Upper lobe of right lung (tissue), 1 donor: ENCODE measurements at places on chromosomes 11 and 22.
A peak's percentile ranks its signal among the peaks of the same experiment; 100 is the strongest.

GRCh38 chr22:19937616-19938473, 3.7 kb upstream of the COMT start:
- peak; percentile 64 for DNase-seq

- peak; percentile 72 for DNase-seq
These were observed 16.2 kb downstream of the ATG13 start for GRCh38 chr11:46633291-46634217.

GRCh38 chr22:24953384-24954113, 1.0 kb downstream of the KIAA1671 start:
- peak; percentile 74 for DNase-seq

- DNase-seq: no peak
These were observed 11.0 kb upstream of the CACNA1I start for GRCh38 chr22:39559456-39560105.

- DNase-seq: no peak
These were observed 35.3 kb downstream of the MMP13 start for GRCh38 chr11:102920118-102920684.

GRCh38 chr11:60493454-60493853, 876 bp downstream of the MS4A12 start:
- no peak for DNase-seq

- DNase-seq: no peak
These were observed 35.1 kb upstream of the NAV2 start for GRCh38 chr11:19677381-19678080.

DNA sequence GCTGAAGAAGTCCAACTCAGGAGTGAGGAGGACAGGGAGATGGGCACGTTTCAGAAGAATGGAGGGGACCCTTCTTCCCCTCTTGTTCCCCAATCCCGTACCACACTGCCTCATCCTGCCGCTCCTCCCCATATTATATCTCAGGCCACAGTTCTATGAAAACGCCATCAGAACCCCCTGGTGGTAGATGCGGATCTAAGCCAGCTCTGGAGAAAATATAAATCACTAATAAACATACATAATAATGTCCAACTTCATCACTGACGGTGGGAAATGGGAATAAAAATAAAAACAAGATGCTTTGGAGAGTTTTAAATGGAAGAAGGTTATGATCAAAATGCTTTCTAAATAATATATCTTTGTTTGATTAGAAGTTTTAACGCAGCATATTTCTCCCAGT, 400.3 kb downstream of the CADM1 start:
- no peak for DNase-seq

DNA sequence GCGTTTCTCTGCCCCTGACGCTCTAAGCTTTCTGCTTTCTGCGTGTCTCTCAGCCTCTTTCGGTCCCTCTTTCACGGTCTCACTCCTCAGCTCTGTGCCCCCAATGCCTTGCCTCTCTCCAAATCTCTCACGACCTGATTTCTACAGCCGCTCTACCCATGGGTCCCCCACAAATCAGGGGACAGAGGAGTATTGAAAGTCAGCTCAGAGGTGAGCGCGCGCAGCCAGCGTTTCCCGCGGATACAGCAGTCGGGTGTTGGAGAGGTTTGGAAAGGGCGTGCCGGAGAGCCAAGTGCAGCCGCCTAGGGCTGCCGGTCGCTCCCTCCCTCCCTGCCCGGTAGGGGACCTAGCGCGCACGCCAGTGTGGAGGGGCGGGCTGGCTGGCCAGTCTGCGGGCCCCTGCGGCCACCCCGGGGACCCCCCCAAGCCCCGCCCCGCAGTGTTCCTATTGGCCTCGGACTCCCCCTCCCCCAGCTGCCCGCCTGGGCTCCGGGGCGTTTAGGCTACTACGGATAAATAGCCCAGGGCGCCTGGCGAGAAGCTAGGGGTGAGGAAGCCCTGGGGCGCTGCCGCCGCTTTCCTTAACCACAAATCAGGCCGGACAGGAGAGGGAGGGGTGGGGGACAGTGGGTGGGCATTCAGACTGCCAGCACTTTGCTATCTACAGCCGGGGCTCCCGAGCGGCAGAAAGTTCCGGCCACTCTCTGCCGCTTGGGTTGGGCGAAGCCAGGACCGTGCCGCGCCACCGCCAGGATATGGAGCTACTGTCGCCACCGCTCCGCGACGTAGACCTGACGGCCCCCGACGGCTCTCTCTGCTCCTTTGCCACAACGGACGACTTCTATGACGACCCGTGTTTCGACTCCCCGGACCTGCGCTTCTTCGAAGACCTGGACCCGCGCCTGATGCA, at the start of gene MYOD1:
Gene MYOD1, plus strand, starts transcription at position 544 of the 910 bp plus-strand sequence. Its CDS starts 212 bp downstream, at position 756.
- DNase-seq: no peak

- DNase-seq: peak; percentile 85
These were observed 90.3 kb upstream of the PITPNB start for GRCh38 chr22:28009272-28009827.

DNA sequence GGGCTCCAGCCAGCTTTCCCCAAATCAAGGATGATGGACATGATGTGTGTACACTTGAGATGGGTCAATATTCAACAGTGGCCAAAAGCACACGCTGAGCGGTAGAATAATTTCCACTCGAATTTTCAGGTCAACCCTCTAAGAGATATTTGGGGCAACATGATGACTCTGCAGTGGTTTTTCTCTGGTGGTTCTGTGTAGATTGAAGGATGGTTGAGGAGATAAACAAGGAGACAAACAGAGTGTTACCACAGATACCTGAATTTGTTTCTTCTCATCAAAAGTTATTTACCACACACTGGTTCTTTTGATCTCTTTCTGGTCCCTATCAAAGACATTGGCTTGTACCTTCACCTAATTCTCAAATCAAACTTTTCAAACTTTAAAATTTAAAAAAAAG, 242.0 kb downstream of the ETS1 start:
- DNase-seq: no peak

DNA sequence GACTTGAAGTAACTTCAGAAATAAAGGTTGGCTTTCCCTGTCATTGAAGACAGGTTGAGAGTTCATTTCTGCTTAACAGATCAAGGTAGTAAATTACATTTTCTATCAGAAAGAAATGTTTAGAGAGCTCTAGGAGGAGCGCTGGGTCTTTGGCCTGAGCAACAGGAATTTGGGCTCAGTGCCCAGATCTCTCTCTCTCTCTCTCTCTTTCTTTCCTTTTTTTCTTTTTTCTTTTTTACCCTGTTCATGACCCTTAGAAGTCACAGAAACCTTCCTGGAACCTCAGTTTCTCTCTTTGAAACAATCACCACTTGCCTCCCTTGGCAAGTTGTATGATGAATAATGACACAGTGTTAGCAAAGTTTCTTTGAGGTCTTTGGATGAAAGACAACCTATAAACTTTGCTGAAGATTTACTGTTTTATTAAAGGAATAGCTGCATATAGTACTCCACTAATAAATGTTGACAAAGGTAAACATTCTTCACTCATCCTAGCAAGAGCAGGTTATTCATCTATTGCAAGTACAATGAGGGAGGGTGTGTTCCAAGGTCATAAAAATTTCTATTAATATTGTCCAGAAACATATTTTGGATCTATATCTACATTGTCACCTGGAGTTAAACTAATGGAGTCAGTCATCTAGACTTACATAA, 35.5 kb upstream of the RASSF10 start:
- no peak for DNase-seq

- peak; percentile 89 for DNase-seq
These were observed 65.1 kb upstream of the PPARA start for GRCh38 chr22:46084943-46085827.

GRCh38 chr11:120739780-120740179, 228.2 kb downstream of the GRIK4 start:
- DNase-seq: no peak

- DNase-seq: no peak
These were observed 942 bp upstream of the TSPAN18 start for GRCh38 chr11:44725757-44726282.

- no peak for DNase-seq
These were observed 6.4 kb downstream of the CDCA5 start for GRCh38 chr11:65077451-65077850.

DNA sequence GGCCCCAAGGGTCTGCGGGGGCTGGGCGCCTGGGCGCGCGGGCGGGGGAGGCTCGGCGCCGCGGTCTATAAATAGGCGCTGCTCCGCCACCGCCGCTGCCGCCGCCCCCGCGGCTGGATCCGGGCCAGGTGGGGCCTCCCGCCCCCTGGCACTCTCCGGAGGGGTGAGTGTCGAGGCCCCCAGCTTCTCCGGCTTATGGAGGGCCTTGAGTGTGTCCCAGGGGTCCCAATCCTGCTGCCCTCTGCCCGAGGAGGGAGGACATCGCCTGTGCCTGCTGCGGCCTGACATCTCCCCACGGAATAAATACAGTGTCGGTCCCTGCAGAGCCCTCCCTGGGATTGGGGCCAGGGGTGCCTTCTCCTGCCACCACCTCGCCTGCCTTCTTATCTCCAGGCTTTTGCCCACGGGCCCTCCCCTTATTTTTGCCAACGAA, 4.3 kb upstream of the GP1BB start:
- no peak for DNase-seq

DNA sequence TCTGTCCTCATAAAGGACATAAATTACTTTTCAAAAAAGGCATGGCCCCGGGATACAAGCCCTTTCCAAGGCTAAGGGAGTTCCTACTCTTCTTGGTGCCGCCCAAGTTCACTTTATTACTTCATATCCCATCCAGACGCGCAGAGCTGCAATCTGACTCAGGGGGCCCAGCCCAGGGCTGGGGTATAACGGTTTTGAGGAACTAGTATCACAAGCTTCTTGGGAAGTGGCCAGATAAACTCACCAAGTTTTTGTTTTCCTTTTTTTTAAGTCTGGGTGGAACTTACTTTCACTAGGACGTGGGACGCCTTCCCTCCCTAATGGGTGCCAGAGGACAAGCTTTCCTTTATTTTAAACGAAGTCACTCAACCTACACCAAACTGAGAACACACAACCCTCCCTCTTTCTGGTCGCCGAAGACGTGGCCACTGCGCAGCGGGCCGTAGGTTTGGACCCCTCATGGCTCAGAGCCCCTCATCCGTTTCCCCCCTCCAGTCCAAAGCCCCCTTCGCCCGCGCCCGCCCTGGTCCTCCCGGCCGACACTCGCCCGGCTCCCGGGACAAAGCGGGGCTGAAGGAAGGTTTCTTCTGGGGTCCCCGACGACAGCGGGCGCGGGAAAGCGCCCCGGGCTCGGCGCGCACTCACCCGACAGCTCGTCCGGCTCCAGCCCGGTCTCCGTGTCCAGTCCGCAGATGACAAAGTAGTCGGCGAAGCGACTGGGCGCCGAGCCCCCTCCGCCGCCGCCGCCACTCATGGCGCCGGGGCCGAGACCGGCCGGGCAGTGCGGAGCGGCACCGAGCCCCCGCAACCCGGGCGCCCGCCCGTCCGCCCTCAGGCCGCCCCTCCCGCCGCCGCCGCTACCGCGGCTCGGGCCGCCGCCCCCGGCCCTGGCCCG, 587 bp downstream of the DENND5A start:
- peak; percentile 83 for DNase-seq

DNA sequence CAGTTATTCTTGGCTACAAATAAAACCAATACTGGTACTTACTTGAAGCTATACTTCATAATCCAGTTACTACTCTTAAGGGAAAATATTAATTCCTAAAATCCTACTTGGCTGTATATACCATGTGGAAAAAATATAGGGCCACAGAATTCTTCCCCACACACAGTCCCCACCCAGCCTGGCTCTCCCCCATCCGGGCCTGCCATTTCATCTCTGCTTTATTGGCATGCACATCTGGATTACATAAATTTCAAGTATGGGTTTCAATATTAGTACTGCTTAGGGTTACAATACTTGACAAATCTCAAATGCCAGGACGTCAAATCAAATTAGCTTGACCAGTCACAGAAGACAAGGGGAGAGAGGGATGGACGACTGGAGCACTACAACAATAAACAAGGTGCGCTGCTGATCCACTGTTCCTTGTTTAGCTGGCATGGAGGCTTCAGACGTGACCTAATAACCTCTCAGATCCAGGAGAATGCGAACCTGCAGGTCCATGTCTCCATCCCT, 81.4 kb downstream of the ABTB2 start:
- DNase-seq: no peak

DNA sequence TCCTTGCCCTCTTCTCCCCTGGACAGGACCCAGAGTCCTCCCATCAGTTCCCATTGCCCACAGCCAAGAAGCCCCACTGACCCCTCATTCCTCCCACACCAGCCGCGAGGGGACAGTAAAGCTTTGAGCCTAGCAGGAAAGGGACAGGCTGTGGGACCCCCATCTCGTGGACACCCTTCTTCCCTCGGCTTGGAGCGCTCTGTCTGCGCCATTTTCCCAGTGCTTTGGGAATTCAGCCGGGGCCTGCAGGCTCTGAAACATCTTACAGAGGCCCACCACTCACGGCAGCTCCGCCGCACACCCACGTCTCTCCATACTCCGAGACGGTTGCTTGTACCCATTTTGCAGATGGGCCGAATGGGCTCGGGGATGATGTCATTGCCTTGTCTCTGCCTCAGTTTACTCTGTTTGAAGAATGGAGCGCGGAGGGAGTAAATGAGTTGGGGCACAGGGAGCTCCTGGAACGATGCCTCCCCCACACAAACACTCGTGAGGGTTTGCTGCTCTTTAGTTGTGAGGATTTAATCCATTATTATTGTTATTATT, 447.7 kb downstream of the TBC1D22A start:
- DNase-seq: no peak

- DNase-seq: no peak
These were observed 3.6 kb downstream of the SHISAL1 start for GRCh38 chr22:44309137-44309536.

DNA sequence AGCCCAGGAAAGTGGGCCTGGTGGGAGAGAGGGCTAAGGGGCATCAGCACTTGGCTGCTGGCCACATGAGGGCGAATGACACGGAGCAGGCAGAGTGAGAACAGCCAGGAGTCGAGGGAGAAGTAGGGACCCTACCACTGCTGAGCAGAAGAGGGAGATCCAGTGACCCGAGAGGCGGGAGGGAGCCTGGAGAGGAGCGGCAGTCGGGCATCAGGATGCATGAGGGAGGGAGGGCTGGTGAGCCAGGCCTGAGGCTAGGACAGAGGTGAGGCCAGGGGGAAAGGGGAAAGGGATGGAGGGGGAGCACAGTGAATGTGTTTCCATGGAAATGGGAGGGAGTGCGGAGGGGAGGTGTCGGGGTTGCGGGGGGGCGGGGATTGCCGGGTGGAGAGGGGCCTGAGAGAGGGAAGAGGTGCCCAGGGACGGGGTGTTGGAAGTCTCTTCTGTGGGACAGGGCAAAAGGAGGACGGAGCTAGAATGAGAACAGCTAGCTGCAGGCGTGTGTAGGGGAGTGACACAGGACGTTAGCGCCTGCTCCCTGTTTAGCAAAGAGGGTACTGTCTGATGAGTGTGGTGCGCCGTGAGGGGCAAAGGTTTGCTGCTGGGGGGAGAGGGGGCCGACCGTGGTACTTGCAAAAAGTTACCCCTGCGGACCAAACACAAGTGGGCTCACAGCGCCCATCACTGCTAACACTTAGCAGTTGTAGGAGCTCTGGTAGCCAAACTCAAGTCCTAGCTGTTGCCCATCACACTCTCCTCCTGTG, 37.1 kb upstream of the WNT11 start:
- no peak for DNase-seq

GRCh38 chr11:35419184-35419829, at the start of gene SLC1A2:
TSS of gene SLC1A2 (minus strand) at chr11:35419558. CDS start at chr11:35418966, 592 bp downstream.
- peak; percentile 62 for DNase-seq

DNA sequence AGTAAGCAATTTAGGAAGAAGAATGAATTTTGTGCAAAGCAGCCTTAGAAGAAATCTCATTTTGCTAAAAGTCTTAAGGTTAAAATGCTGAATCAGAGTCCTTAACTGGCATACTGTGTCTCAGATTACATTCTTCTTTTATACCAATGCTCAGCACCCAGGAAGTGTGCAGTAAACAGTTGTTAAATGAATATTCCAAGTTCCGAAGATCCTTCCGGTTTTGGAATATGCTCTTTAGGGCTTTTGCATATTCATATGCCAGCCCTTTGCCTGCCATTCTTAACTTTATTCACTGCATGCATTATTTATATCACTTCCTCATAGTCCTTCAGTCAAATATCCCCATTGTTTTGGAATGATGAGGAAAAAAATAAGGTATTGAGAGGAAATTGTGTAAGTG, 242.0 kb downstream of the DDX10 start:
- no peak for DNase-seq
